ENCODE measurements at places on chromosomes 6 and 20.
A peak's percentile ranks its signal among the peaks of the same experiment; 100 is the strongest.

DNA sequence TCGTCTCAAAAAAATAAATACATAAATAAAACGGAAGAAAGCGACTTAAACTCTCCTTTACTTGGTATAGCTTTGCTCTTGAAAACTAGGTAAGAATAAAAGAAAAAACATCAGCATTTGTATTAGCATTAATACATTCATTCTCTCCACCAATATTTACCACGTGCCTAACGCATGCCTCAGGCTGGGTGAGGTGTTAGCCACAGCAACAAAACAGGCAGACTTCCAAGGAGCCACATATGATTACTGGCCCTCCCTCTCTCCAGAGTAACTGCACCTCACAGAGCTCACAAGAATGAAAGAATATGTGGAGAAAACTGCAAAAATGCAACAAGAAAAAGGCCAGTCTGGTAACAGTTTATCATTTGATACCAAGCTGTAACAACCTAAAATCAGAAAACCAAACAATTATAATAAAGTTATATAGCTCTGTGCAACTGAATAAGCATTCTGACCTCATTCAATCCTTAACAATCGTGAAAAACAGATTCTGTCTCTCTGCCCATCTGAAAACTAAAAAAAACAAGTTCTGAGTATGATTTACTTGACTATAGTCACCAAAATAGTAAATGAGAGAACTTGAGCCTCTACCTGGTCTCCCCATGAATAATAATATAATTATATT is 5.2 kb downstream of the NAPB start:
- DNase-seq, result no peak

DNA sequence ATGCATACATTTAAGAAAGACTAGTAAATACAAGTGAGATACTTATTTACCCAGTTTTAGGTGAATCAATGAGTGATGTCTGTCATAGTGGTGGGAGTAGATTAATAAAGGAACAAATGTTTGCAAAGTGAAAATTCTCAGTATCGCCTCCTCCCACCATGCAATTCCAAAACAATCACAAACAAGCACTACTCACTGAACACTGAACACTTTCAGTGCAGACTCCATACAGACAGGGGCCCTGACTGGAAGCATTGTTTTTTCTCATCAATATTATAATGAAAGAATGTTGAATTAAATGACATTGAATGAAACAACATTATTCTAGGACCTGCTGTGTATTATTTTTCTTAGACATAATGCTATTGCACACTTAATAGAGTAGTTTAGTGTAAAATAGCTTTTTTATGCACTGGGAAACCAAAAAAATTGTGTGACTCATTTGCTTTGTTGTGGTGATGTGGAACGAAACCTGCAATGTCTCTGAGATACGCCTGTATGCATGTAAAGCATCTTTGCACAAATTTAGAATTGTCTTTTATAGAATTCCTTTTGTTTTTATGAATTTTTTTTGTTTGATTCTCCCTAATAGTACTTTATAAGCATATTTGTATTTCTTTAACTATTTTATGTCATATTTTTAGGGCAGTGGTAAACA is 317.5 kb downstream of the UTRN start:
- DNase-seq, result no peak

DNA sequence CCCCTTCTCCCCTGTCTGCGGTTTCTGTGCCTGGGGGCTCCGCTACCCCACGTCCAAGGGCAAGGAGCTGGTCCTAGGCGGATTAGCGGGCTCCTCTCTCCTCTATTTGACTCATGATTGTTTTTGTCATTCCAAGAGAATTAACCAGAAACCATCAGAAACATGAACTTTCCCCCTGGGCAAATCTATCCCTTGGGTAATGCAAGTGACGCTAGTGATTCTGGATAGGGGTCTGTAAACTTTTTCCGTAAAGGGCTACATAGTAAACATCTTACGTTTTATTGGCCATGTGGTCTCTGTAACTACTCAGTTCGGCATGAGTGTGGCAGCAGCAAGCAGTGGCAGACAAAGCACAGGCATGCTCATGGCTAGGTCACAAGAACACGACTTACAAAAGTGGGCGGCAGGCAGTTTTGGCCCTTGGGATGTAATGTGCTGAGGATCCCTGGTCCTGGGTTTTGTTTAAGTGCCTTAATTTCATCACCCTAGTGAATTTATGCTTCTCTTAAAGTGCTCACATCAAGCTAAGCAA is 654 bp downstream of the CST11 start:
- DNase-seq, result no peak

DNA sequence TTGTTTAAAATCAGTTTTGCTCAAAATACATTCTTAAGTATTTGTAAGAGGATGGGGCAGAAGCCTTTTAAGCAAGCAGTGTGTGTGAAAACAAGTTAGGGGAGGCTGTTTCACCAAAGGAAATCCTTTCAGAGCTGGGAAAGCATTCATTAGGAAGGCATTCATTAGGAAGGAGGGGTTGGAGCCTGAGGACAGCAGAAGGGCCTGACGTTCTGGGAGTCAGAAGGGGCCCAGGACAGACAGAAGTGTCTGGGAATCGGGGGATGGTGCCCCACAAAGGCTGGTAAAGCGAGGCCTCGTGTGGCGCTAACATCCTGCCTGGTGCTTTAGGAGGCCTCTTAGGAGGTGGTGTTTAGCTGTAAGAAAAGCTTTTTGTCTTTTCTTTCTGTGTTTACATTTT is 80.6 kb upstream of the NXT1 start:
- no peak for DNase-seq

GRCh38 chr6:104108634-104109033 is 751.1 kb downstream of the HACE1 start:
- no peak for DNase-seq

DNA sequence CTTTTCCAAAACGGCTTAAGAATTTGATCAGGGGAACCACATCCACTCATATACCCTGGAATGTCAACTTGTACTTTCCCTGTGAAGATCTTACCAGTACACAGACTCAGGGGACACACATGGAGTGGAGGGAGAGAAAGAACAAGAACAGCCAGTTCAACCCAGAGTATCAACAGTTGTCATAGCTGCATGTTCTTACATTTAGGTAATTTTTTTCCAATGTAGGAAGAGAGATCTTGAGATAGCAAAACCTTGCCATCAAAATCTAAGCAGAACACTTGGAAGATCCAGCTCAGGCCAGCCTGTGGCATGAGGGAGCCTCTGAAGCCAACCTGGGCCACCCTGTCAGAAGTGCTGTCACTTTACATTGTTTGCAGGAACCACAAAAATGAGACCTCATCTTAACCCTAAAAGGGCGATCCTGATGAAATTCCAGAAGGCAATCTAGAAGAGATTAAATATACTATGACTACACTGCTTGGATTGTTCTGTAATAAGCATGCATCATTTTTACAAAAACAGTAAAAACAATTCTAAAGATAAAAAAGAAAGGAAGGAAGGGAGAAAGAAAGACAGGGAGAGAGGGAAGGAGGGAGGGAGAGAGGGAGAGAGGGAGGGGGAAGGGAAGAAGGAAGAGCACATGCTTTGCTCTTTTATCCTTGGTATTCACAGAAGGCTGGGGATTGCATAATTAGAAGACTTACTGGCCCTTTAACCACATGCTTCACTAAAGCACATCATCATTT is 124.7 kb upstream of the TCF21 start:
- DNase-seq, result no peak

DNA sequence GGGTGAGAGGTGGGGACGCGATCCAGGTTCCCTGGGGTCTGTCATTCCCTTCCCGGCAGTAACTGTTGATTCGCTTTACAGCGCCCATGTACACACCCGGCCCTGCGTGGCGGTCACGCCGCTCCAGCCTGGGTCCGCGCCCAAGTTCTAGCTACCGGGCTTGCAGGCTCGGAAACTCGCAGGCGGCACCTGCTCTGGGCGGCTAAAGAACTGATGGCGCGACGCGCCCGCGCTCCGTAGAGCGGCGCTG is 1.4 kb upstream of the POU3F2 start:
- no peak for DNase-seq

- DNase-seq, result no peak
Observed at GRCh38 chr6:139146317-139146726, 11.4 kb downstream of the HECA start.

- DNase-seq, result no peak
Observed at GRCh38 chr6:131758920-131759319, 48.1 kb upstream of the CTAGE9 start.

- no peak for DNase-seq
Observed at GRCh38 chr6:31573239-31574105, 1.4 kb downstream of the LTA start.

DNA sequence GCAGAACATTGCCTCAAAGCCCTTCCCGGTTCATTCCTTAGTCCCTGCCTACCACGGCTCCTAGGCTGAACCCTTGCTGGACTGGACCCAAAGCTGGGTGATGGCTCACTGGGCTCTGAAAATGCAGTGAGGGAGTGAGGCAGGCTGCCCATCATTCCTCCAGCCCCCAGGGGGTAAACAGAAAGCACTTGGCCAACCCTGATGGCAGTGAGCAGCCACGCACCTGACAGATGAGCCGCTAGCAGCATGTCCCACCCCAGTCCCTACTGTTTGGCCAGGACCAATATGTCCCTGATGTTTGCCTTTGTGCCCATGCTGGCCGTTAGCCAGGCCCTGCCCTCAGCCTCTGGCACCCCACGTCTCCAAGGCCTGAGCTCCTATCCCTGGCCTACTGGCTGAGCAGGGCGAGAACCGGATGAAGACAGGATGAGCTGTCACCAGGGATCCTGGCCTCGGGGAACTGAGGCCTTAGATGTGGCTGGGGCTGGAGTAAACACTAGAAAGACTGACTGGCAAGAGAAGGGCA is 19.4 kb upstream of the BAK1 start:
- no peak for DNase-seq

- no peak for DNase-seq
Observed at GRCh38 chr6:105507811-105508210, 104.9 kb upstream of the PREP start.

GRCh38 chr6:509676-510075 is 118.1 kb downstream of the IRF4 start:
- DNase-seq, result no peak

DNA sequence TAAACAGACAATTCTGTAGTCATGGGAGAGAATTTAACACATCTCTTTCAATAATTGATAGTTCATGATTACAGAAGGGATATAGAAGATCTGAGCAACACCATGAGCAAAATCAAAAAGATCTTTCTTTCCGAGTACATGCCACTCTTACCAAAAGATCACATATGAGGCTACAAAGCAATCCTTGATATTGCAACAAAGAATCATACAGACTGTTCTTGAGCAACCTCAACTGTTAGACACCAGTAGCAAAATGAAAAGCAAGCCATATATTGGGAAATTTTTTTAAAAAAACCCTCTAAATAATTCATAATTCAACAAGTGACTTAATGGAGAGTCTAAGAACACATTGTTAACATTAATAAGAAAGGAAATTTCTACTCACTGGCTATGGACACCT is 3.6 kb upstream of the CD83 start:
- no peak for DNase-seq

GRCh38 chr6:133899556-133899955 is 10.6 kb downstream of the TCF21 start:
- no peak for DNase-seq

DNA sequence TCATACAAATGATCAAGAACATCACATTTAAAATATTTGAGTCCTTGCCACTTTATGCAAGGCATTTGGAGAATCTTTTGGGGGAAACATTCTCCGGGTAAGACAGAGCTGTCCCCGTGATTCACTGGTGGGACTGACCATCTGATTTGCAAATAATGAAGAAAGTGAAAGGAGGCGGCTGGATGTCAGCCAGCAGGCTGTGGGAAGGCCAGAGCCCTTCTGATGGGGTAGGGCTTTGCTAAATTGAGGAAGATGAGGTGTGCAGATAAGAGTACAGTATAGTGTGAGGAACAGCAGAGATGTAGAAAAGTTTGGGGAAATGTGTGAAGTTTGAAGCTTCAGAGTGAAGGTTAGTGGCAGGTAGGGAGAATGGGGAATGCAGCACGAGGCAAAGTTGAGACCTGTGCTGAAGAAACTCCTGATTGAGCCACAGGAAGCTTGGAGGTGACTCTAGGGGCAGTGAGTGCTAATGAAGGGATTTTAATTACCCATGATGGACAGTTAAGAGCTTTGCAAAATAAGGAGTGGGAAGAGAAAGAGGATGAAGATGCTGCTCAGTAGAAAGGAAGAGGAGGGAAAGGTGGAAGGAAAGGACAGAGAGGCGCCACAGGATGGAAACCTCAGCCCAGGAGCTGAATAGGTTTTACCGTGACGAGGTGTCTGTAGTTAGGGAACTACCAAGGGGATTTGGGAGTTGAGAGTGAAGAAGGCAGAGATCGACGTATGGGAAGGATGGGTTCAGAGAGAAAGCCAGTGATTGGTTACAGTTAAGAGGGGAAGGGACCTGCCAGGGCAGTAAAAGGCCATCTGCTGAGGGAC is 68.7 kb downstream of the SNX9 start:
- no peak for DNase-seq

DNA sequence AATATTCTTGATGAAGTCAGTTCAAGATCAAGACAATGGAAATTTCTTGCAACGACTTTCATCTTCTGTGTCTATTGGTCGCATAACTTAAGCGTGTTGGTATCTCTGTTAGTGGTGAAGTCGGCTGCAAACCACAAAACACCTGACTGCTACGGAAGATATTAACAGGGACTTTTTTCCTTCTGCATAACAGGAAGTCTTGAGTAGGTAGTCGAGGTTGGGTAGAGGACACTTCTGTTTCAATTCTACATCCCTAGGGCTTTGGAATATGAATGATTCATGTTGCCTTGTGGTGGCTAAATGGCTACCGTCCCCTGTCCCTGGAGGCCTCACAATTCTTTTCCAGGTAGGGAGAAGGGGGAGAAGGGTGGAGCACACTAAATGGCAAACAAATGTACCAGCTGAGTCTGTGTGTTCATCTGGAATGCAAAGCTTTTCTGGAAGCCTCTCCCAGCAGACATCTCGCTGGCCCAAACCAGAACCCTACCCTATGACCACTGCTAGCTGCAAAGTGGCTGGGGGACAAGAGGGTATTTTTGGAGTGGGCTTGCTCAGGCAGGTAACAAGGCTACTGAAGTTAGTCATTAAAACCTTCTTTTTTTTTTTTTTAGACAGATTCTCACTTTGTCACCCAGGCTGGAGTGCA is 34.6 kb upstream of the NKX2-2 start:
- no peak for DNase-seq

DNA sequence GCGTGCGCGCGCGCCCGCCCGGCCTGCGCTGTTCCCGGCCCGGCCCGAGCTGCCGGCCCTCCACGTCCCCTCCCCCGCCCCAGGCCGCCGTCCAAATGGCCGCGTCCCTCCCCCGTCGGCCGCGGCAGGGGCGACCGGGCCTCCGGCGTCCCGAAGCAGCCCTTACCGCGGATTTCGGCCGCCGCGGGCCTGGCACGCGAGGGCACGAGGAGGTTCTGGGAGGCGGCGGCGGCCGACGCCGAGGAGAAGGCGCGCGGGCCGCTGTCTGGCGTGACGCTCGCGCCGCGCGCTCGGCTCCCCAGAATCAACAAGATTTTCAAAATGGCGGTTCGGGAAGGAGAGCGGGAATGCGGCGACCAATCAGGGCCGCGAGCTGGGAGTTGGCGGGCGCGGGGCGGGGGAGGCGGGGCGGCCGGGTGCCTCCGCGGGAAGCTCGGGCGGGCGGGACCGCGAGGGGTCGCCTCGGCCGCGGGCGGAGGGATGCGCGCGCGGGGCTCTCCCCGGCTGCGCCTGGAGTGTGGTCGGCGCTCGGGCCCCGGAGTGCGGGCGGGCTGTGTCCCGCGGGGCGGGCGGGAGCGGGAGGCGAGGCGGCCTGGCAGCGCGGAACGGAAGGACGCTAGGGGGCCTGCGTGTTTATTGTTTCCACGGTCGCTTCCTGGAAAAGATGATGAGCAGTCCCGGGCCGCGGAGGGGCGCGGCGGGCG is at the start of gene DEK:
DEK (minus strand) TSS at position 312 of the 704 bp plus-strand sequence. CDS start 543 bp downstream, outside the sequence.
- DNase-seq, result peak; percentile 75

GRCh38 chr6:157139054-157139708 is 184.1 kb downstream of the TMEM242 start:
- DNase-seq, result no peak

- no peak for DNase-seq
Observed at GRCh38 chr20:38320221-38320620, 16.3 kb downstream of the BPI start.
